ENCODE measurements at places on chromosomes 5 and 9. TPM values are rescaled to one million over a fixed set of nuclear protein-coding genes. Genes with fewer than 3 reads are reported as not detected.

DNA sequence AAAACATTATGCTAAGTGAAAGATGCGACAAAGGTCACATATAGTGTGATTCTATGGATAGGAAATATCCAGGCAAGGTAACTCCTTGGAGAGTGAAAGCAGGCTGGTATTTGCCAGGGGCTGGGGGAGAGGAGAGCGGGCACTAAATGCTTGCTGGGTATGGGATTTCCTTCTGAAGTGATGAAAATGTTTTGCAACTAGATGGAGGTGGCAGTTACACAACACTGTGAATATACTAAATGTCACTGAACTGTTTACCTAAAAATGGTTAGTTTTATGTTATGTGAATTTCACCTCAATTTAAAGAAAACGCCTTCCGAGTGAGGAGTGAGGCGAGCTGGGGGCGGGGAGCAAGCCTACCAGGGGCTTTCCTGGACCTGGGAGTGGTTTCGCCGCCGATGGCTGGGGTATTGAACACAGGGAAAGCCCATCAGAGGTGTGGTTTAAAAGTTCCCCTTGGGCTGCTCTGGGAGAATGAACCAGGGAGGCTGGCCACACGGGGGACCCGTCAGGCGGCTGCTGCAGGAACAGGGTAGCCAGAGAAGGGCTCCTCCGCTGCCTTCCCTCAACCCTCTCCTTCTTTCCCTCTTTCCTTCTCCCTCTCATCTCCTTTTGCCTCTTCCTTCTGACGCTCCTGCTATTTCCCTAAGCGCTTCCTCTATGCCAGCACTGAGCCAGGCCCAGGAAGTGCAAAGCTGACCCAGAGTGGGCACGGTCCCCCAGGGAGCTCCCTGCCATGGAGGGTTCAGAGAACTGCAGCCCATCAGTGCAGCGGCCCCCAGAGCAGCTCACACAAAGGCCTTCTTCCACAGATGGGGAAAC is 4.9 kb downstream of the AKNA start:
- DNase-seq = no peak

JAKMIP2 gene
- total RNA-seq = 13.2 TPM

DNA sequence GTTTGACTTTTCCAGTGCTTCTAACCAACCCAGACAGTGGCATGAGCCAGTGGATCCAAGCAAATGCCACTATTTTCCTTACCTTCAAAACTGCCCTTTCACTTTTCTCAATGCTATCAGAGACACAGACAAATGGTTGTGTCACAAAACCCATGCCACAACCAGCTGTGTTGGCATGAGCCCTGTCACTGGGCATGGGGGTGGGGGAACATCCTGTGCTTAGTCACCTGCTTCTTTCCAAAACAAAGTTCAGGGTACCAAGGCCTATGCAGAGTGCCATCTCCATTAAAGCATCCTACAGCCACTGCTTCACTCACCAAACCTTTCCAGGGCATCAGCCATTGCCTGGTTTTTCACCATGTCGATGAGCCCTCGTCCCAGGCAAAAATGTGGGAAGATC is 30.1 kb downstream of the NIPSNAP3B start:
- DNase-seq = no peak

PCDHGA2 gene
- 0.23 TPM for total RNA-seq

- no peak for DNase-seq
Observed at GRCh38 chr9:120916588-120916987, 10.0 kb downstream of the TRAF1 start.

DNA sequence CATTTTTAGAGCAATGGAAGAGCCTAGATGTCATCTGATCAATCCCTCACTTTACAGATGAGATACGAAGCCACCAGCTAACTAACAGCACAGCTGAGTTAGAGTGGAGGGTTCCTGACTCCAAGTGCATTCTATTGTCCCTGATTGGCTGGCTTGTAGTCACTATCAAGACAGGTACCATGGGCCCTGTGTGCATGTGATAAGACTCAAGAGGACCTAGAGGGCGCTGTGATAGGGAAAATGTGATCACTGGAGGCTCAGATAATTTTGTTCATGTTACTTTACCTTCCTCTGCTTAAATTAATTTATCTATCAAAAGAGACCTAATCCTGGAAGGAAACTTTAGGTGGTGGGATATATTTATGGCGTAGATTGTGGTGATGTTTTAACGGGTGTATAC is 19.5 kb upstream of the SNAPC3 start:
- DNase-seq = no peak

GRCh38 chr5:153797484-153797883 is 241.2 kb downstream of the FAM114A2 start:
- no peak for DNase-seq

KIAA1191 gene
- 91.5 TPM for total RNA-seq

GRCh38 chr5:145203193-145203592 is 631.9 kb downstream of the PRELID2 start:
- no peak for DNase-seq

SPINK13 gene
- not detected for total RNA-seq

GRCh38 chr5:124583469-124584350 is 162.7 kb downstream of the ZNF608 start:
- no peak for DNase-seq

NRARP gene
- 6.7 TPM for total RNA-seq
